Natural killer cell treated with Interleukin-12 subunit alpha and Interleukin-12 subunit beta and Interleukin-15 and Interleukin-18, amount 100 ng/mL, for 72 hours (primary cell): ENCODE measurements at places on chromosomes 1 and 21. TPM values are rescaled to one million over a fixed set of nuclear protein-coding genes. Genes with fewer than 3 reads are reported as not detected.

- peak; percentile 13 for DNase-seq
Measured at GRCh38 chr1:43522776-43523480, 7.8 kb upstream of the PTPRF start.

DNA sequence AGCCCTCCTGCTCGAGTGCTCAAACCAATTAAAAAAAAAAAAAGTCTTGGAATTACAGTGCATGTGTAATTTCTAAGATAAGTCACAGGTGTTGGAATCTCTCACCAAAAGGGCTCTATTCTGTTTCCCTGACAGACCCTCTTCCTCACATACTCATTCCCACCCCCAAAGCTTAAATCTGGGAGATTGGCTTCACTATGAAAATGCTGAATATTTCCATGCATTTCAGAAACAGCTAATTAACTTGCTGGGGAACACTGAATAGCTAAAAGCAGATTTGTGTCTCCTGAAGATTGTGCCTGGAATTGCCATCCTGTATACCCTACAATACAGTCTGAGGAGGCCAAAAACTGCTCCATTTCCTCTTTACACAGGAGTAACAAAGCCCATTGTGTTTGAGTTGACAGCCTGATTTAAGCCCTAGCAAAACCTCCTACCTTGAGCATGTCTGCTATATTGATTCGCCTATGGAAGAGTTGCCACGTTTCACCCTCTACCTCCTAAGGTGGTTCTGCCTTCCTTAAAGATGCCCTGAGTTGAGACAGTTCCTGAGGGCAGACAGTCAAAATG is 1.4 kb upstream of the PIK3R3 start:
- DNase-seq = no peak

DNA sequence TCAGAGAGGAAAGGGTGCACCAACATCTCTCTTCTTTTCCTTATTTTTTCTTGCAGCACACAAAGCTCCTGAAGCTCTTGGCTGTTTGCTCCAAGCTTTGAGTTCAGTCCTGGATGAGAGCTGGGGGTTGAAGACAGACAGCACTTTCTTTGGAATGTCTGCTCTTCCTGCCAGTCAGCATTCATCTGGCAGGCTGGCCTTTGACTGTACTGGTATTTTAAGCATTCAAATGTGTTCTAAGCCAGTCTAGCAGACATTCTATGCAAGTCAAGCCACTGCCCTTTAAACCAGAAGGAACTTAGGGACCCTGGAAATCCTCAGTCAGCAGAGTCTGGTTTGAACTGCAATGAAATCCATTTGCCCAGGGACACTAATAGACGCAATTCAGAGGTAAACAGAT is 45.0 kb downstream of the XCL1 start:
- DNase-seq = no peak

DNA sequence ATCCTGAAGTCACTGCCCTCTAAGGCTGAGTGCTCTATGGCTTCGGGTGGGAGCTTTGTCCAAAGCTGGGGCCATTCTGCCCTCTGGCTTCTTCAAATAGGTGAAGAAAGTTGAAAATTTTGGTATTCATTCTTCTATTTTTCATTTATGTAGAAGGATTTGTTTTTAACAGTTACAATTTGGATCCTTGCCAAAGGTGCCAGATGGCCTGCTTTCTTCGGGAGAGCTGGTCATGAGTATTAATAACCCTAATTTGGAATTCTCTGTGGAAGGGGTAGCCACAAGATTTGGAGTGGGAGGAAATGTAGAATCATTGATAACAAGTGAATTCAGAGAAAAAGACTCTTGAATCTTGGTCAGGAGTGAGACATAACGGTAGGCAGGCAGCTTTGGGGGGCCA is 370.4 kb upstream of the ST6GALNAC5 start:
- DNase-seq = no peak

Gene TBCE
- 40.9 TPM for total RNA-seq
